Sigmoid colon (tissue), 7 donors: ENCODE measurements at places on chromosomes 13 and 19. TPM values are rescaled to one million over a fixed set of nuclear protein-coding genes. Genes with fewer than 3 reads are reported as not detected.

LILRA1 gene
- 1.1 TPM for total RNA-seq

AMER2 gene
- total RNA-seq = 2.4 TPM

TEKTIP1 gene
- total RNA-seq = not detected

TRAPPC5 gene
- total RNA-seq = 32.8 TPM

KLK12 gene
- not detected for total RNA-seq

NOVA2 gene
- total RNA-seq = 1.8 TPM

GAPDHS gene
- total RNA-seq = not detected

PSG7 gene
- total RNA-seq = not detected

CFAP97D2 gene
- not detected for total RNA-seq

GFY gene
- total RNA-seq = not detected

NLRP8 gene
- total RNA-seq = not detected

SGCG gene
- 1.1 TPM for total RNA-seq

LCP1 gene
- total RNA-seq = 32.1 TPM

SRRM5 gene
- 0.27 TPM for total RNA-seq

C13orf42 gene
- total RNA-seq = not detected

KCNJ14 gene
- total RNA-seq = 1.4 TPM

CLIP3 gene
- total RNA-seq = 53.7 TPM

IGSF23 gene
- total RNA-seq = not detected

GRK1 gene
- 0.28 TPM for total RNA-seq

HSPB6 gene
- total RNA-seq = 188 TPM

ZNF296 gene
- total RNA-seq = not detected

TUBA3C gene
- not detected for total RNA-seq

CCDC122 gene
- 3.0 TPM for total RNA-seq

ATP4B gene
- not detected for total RNA-seq

PRTN3 gene
- total RNA-seq = not detected

FBXO46 gene
- total RNA-seq = 8.6 TPM

ZNF420 gene
- 14.3 TPM for total RNA-seq

ZNF415 gene
- 16.9 TPM for total RNA-seq

FFAR1 gene
- not detected for total RNA-seq
